CMK (cell line): ENCODE measurements at places on chromosomes 1 and 21.

DNA sequence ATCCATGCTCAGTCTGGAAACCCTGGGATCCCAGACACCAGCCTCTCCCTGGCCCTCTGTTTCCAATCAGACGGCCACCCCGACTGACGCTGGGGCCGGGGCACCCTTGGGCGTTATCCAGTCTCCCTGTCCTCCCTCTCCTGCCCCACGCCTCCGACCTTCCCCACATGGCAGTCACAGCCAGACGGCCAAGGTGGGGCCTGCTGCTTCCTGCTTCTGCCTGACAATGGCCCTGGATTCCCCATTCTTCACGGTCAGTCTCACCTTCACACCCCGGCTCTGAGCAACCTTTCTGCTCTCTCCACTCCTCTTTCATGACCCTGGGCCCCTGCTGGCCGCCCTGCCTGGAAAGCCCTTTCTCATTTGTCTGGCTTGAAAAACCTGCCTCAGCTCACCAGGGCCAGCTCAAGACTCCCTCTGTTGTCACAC lies 6.6 kb downstream of the GNG4 start:
- no peak for DNase-seq

DNA sequence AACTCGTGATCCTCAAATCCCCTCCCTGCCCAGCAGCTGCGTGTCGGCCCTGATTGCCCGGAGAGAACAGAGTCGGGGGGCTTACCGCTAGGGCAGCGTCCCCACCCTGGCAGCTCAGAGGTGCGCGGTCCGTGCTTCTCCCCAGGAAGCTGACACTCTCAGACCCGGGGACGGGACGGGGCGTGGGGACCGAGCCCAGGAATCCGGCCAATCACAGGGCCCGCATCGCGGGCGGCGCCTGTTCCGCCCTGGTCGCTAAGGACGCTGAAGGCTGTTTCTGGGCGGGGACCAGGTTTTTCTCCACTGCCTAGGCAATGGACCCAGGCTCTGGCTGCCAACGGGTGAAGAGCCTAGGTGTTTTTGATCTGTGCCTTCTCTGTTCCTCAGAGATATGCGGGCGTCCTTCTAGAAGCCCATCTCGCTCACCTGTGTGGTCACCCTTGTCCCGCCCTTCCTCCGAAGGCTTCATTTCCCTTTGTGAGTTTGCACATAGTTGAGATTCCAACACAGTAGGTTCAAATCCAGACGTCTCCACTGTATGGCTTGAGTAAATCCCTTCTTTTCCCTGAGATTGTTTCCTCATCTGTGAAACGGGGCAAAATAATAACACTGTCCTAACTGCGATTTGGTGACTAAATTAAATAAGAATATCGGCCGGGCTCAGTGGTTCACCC lies at the start of gene C1orf87:
TSS of gene C1orf87 (minus strand) at position 166 of the 674 bp plus-strand sequence. CDS start 1,127 bp downstream, outside the sequence.
- no peak for DNase-seq

GRCh38 chr1:172398970-172399755 lies 21.3 kb upstream of the C1orf105 start:
- DNase-seq = no peak

DNA sequence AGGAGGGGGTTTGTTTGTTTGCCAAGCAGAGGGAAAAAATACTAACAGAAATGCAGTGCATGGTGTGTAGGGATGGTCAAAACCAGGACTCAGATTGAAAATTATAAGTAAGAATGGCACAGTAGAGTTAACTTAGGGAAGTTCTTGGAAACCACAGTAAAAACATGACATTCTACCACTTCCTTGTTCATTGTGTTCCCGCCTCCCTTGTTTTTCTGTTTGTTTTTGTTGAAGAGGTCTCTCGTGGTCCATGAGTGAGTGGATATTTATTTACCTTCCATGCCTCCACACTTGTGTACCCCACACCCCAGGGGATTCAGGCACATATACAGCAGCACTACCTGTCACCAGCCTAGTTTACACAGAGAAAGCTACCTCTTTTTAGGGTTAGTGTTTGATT lies 69.6 kb downstream of the OLFML2B start:
- no peak for DNase-seq

DNA sequence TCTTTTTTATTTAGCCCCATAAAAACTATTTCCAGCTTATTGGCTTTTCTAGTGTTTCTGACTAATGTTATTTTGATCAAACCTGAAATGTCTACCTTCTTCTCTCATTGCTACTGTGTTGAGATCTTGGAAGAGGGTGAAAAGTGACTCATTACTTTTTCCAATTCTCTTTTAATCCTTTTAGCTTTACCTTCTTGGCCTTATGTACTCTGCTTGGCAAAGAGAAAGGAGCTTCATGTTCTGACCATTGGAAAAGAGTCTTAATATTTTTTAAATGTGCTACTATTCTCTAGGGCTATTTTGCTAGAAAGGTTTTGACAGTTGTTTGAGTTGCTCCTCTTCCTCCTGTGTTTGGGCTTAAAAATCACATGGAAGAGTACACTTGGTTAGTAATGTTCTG lies 97.8 kb upstream of the CHODL start:
- DNase-seq = no peak

GRCh38 chr21:29453511-29453910 lies 154.8 kb downstream of the BACH1 start:
- no peak for DNase-seq

DNA sequence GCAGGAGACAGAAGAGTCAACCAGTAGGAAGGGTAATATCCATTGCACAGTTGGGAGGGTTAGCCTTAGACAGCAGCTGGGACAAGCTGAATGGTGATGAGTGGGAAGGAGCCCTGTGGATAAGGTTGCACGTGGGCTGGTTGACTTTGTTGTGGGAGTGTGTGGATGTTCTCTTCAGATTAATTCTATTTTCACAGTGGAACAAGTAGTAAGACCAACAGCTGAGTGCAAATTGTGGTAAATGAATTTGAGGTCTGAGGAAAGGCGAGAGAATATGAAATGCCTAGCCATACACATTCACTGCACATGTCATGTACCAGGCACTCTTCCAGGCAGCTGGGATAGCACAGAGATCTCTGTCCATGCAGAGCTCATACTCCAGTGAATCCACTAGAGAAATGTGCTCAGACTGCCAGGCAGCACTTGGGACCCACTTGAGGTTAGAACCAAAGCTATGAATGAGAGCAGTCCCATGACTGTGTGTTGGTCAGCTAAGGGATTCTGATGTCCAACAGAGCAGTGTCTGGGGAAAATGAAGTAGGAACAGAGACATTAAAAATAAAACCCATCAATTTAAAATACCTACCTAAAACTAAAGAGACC lies 25.2 kb upstream of the VTCN1 start:
- DNase-seq = no peak

DNA sequence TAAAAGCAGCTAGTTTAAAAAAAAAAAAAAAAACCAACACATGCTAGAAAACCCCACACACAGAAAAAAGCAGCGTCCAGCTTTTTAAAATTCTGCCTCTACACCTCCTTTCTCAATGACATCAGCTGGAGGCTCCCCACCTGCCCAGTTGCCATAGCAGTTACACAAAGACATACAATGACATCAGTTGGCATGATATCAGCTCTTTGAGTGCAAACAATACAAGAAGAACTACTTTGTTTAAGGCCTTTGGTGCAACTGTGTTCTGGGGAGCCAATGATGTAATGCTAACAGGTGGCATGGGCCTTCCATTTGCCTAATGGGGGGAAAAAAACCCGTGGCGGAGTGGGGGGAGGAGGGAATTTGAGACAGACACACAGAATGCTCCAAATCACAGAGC lies 32.9 kb downstream of the DUSP10 start:
- no peak for DNase-seq

DNA sequence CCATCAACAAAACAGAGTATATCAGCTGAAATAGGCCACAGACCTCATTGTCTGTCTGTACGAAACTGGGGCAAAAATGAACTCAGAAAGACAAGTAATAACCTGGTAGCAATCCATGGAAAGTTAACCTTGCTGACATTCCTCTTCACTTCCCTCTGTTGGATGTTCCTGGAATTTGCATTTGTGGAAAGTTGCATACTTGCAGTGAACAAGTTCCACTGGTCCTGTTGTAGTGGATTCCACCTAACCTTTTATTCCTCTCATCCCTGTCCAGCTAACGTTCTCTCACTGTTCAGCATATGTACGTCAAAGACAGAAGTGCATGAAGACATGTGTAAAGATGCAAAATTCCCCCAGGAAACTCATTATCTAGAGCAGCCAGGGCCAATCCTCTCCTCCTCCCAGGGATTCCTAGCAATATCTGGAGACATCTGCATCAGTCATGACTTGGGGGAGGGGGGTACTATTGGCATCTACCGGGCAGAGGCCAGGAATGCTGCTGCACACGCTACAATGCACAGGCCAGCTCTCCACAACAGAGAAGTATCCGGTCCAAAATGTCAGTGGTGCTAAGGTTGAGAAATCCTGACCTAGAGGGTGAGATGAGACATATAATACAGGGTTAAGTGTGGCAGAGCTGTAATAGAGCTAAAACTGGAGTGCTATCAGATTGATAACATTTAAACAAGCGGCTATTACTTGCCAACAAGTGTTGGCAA lies 8.2 kb downstream of the LPAR3 start:
- DNase-seq = no peak

- DNase-seq = no peak
These were observed 149.5 kb upstream of the ADGRL4 start for GRCh38 chr1:79155991-79156390.

GRCh38 chr1:35220976-35221375 lies 28.0 kb upstream of the SFPQ start:
- peak; percentile 3 for DNase-seq

GRCh38 chr21:42056996-42057689 lies 14.0 kb upstream of the UMODL1 start:
- DNase-seq = no peak

- no peak for DNase-seq
These were observed 12.4 kb downstream of the LMNA start for GRCh38 chr1:156126630-156127534.

DNA sequence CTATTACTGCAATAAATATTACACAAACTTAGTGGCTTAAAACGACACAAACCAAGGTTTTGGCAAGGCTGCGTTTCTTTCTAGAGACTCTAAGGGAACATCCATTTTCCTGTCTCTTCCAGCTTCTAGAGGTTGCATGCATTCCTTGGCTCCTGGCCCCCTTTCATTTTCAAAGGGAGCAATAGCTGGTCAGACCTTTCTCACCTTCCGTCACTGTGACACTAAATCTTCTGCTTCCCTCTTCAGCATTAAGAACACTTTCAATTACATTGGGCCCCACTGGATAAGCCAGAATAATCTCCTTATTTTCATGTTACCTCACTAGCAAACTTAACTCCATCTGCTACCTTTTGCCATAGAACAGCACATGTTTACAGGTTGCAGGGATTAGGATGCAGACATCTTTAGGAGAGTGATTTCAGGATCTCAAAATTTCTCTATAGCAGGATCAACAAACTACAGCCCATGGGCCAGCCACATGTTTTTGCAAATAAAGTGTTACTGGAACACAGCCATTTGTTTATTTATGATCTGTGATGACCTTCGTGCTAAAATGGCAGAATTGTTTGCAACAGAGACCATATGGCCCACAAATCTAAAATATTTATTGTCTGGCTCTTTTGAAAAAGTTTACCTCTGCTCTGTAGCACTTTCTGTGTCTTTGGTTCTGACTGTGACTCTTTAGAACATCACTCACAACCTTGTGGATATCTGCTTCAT lies 221.5 kb upstream of the SGIP1 start:
- no peak for DNase-seq

- DNase-seq = no peak
These were observed 14.0 kb downstream of the PADI1 start for GRCh38 chr1:17218939-17219338.

DNA sequence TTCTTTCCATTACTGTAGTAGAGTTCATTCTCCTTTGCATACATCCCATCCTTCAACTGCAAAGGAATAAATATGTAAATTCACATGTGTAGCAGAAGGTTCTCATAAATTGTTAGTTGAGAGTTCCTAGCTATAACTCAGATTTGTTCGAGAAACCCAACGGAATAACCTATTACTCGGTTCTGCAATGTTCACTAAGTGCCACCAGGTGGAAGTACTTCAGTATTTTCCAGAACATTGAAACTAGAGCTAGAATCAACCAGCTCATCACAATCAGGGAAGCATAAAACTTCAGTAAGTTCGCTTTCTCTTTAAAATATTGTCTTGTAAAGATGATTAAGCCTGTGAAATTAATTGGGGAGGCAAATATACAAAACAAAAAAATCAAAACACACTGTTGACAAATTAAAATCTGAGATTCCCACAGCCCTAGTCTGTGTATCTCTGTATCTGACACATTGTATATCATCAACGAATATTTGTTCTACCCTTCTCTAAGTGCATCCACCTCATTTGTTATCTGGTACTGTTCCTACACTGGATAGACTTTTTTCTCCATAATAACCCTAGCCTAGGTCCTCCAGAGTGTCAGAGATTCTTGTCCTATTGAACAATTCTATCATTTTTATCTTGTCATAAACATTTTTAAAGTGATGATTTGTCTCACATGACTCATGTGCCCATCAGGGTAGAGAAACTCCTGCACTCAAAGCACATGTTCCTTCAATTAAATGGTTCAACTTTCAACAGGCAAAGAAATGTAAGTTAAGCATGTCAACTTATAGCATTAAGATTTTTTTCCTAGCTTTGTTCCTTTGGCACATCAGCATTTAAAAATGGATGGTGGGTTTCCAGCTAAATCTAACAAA lies 31.9 kb downstream of the MROH9 start:
- DNase-seq = no peak

GRCh38 chr1:2248127-2248826 lies 20.2 kb downstream of the SKI start:
- no peak for DNase-seq

GRCh38 chr1:99786751-99787501 lies 20.5 kb upstream of the FRRS1 start:
- no peak for DNase-seq

DNA sequence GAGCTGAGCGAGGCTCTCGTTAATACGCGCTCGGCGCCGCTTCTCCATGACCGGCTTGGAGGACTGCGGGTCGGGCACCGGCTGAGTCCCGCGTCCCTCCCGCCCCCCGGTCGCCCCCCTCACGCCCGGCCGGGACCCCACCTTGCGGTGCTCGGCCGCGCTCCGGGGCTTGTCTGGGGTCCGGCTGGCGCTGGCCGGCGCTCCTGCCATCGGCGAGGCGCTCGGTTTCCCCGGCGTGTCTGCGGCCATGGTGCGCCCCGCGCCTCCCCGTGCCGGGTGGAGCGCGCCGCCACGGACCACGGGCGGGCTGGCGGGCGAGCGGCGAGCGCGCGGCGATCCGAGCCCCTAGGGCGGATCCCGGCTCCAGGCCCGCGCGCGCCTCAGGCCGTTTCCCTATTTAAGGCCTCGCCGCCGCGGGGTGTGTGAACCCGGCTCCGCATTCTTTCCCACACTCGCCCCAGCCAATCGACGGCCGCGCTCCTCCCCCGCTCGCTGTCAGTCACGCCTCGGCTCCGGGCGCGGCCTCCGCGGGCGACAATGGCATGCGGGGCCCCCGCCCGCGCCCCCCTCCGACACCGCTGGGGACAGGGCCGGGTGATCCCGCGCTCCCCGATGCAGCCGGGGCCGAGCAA lies at the start of gene HES4:
TSS of gene HES4 (minus strand) at position 373 of the 632 bp plus-strand sequence. CDS start at position 249, 124 bp downstream.
- no peak for DNase-seq

DNA sequence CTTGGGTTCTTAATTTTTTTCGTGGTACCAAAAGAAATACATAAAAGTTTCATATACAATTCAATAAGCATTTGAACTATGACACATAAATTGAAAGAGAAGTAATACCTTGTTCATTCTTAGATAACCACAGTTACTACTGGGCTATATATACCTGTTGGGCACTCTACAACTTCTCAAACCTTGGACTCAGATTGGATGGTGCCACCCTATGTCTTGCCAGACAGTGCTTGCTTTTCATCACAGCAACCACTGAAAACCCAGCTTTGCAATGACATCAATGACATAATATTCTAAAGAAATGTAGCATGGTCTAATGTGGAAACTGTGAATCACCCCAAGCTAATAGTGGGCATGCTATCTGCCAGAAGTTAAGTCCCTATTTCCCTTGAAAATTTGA lies 62.8 kb upstream of the DPH5 start:
- DNase-seq = no peak
